Cerebellum (tissue), 4 donors: ENCODE measurements at places on chromosomes 16 and 17. TPM values are rescaled to one million over a fixed set of nuclear protein-coding genes. Genes with fewer than 3 reads are reported as not detected.

PRSS33 gene
- not detected for total RNA-seq

PLA2G15 gene
- 13.2 TPM for total RNA-seq

CCL4L2 gene
- total RNA-seq, result 7.0 TPM

COQ7 gene
- 27.3 TPM for total RNA-seq

RPL38 gene
- total RNA-seq, result 1,165 TPM

SEZ6L2 gene
- 26.0 TPM for total RNA-seq
